ENCODE measurements at places on chromosomes 1 and 21.
A peak's percentile ranks its signal among the peaks of the same experiment; 100 is the strongest.

DNA sequence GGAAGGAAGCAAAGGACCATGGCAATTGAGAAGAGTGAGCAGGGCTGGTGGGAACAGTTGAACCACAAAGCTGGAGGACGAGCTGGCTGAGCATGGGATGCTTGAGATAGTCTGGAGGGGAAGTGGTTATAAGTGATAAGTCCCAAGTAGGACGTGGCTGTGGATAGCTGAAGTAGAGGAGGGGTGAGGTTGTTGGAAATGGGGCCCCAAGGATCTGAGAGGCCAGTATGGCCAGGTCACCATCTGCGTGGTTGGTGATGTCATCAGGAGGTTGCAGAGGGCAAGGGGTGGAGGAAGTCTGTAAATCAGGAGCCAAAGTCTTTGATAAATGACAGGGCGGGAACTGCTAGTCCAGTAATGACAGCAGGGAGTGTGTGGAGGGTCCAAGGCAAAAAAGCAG is 11.0 kb upstream of the REN start:
- DNase-seq = no peak

- no peak for DNase-seq
Measured at GRCh38 chr1:14726606-14727005, 128.1 kb downstream of the KAZN start.

DNA sequence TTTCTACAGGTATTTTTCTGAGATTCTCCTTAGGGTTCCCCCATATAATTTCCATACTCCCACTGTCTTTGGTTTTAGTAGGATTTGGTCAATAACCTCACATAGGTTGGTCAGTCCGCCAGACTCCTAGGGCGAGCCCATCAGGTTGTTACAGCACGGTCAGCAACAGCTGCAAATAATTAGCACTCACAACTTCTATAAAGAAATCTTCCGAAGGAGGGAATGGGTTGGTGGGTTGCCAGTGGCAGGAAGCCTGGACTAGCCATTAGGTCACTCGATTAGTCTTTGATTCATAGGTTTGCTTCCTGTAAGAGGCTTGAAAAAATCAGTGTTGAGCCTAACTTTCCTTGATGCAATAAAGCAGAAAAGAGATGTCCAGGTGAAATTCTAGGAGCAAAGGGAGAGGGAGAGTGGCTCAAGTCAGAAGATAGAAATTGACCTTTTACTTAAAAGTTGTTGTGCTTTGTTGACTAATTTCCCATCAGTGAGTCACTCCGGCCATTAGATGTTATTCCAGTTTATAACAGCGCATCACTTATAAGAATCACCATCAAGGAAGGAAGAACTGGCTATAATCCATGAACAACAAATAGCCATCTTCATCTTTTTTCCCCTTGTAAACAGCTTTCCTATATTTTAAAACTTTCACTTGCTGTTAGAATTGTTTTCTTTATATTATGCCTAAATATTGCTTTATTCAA is 88.3 kb downstream of the TPR start:
- peak; percentile 42 for DNase-seq

- no peak for DNase-seq
Measured at GRCh38 chr1:55876276-55877060, 661.3 kb upstream of the USP24 start.

DNA sequence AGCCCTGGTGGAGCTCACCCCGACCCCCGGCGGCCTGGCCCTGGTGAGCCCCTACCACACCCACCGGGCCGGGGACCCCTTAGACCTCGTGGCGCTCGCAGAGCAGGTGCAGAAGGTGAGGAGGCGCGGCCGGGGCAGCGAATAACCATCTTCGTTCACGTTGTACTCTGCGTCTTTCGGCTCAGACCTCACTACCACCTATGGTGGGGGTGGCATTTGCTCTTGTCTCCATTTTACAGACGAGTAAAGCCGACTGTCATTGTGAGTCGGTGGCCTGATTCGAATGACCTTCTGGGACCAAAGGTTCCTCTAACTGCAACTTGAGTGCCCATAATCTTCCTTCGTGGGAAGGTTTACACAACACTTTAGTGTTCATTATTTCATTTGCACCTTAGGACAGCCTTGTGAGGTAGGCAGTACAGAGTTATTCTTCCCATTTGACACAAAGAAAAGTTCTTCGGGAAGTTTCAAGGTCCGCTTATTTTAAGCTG is 506 bp downstream of the C1orf50 start:
- no peak for DNase-seq

DNA sequence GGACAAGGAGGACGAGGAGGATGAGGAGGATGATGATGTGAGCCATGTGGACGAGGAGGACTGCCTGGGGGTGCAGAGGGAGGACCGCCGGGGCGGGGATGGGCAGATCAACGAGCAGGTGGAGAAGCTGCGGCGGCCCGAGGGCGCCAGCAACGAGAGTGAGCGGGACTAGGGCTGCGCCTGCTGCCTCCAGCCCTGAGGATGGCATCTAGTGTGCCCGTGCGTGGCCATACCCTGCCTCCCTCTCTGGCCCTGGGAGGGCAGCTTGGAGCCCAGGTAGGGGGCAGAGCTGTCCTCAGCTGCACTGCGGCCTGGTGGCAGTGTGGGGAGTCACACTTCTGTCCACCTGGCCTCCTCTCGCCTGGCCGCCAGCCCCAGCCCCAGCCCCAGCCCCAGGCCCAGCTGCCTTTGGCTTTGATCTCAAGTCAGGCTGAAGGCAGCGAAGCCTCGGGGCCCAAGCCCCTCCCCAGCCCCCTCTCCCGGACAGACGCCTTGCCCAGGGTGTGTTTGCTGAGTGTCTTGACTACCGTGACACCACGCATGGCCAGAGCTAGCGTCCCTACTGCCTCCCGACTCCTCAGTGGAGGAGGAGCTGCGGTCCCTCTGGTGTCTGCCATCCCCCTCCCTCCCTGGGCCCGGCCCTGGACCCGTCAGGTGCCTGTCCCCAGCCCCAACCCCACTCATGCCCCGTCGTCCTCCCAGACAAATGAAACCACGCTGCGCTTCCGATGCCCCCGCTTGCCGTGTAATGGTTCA is 155.2 kb downstream of the PEX14 start:
- DNase-seq = no peak

Measured in brain pericyte (primary cell).